ENCODE measurements at places on chromosomes 1 and 21. TPM values are rescaled to one million over a fixed set of nuclear protein-coding genes. Genes with fewer than 3 reads are reported as not detected.

The C4BPA gene
- 0.52 TPM for total RNA-seq

The TNFSF18 gene
- not detected for total RNA-seq

The HSD17B7 gene
- 9.3 TPM for total RNA-seq

The TESK2 gene
- total RNA-seq = 0.14 TPM

The PGLYRP3 gene
- total RNA-seq = not detected

The ELF3 gene
- 260 TPM for total RNA-seq

The OR2T6 gene
- not detected for total RNA-seq

The LIPI gene
- not detected for total RNA-seq

The MYOC gene
- total RNA-seq = not detected

The SLC5A9 gene
- not detected for total RNA-seq

The RNU1-3 gene
- not detected for total RNA-seq

The TOR3A gene
- total RNA-seq = 43.2 TPM

The IRF2BP2 gene
- 75.7 TPM for total RNA-seq

The GORAB gene
- total RNA-seq = 6.1 TPM

The LCE1E gene
- total RNA-seq = not detected

The GABPA gene
- 6.4 TPM for total RNA-seq

The NMNAT1 gene
- 2.4 TPM for total RNA-seq

The CGN gene
- total RNA-seq = 2.6 TPM

The DMBX1 gene
- 0.70 TPM for total RNA-seq

The NKAIN1 gene
- total RNA-seq = 1.1 TPM

The ARHGAP30 gene
- total RNA-seq = not detected

The TSPAN2 gene
- total RNA-seq = 1.6 TPM

The S100A2 gene
- total RNA-seq = 36.3 TPM

The TFF2 gene
- not detected for total RNA-seq

The PTPRU gene
- 7.7 TPM for total RNA-seq

The OR6K6 gene
- not detected for total RNA-seq

The TACSTD2 gene
- not detected for total RNA-seq

The TAL1 gene
- not detected for total RNA-seq

The MAP10 gene
- total RNA-seq = 1.2 TPM

The RGS4 gene
- total RNA-seq = not detected

The GBP4 gene
- not detected for total RNA-seq

The LCE1C gene
- total RNA-seq = not detected

The SELP gene
- not detected for total RNA-seq

The SH2D1B gene
- total RNA-seq = 0.10 TPM

The DNAH14 gene
- 14.9 TPM for total RNA-seq

The PGLYRP4 gene
- total RNA-seq = not detected

The C1orf56 gene
- total RNA-seq = 8.6 TPM

The DNM3 gene
- 0.78 TPM for total RNA-seq

The LYPD8 gene
- 0.12 TPM for total RNA-seq

The PTCH2 gene
- 0.18 TPM for total RNA-seq

The GSTM5 gene
- not detected for total RNA-seq

The INKA2 gene
- total RNA-seq = 3.4 TPM

The HSF2BP gene
- 1.9 TPM for total RNA-seq

The FUCA1 gene
- 10.1 TPM for total RNA-seq

The AGMAT gene
- 5.4 TPM for total RNA-seq

The OR10X1 gene
- total RNA-seq = not detected

The GJC2 gene
- total RNA-seq = 0.32 TPM

The MNDA gene
- total RNA-seq = not detected

The RBM11 gene
- total RNA-seq = not detected

The VWA5B1 gene
- not detected for total RNA-seq

The SLC41A1 gene
- 23.1 TPM for total RNA-seq

All from A549 treated with GW870086 at 1 μM for 4 hours (cell line).